ENCODE measurements at places on chromosomes 3 and 15.

GRCh38 chr3:188472336-188472735 is 318.4 kb downstream of the LPP start:
- DNase-seq = no peak

- DNase-seq = no peak
Measured at GRCh38 chr3:21543380-21544075, 207.5 kb downstream of the ZNF385D start.

DNA sequence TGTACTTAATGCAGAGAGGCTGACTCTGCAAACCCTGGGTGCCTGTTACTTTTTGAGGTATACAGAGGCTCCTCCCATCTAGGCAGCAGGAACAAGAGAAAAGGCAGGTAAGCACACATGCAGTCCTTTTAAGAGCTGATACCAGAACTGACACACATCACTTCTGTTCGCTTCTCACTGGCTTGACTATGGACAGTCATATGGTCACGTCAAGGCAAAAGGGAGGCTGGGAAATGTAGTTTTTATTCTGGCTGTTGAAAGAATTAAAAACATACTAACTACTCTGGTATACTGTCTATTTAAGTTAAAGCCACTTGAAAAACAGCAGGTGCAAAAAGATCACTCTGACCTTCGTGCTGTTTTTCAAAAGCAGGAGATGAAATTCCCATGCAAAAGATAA is 218.3 kb downstream of the CTNNB1 start:
- DNase-seq = no peak

DNA sequence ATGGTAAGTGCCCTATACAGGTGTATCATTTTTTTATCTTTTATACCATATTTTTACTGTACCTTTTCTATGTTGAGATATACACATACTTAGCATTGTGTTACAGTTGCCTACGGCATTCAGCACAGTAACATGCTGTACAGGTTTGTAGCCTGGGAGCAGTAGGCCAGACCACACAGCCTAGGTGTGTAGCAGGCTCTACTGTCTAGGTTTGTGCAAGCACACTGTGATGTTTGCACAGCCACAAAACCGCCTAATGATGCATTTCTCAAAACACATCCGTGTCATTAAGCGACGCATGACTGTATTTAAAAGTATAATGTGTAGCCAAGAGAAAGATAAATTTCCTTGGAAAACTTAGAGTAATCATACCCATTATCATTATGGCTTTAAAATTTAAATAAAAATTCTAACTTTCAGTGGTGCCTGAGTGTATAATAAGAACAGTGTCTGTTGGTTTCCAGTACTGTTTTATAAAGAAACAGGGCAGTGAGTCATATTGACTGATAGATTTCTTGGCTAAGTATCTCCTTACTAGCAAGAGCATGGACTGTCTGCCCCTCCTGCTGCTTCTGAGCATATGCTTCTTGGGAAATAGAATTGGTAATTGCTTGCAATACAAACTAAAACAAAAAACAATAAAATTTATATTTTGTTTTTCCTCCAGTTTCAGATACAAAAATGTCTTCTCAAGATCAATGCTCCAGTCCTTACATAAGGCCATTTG is 18.3 kb downstream of the CALML4 start:
- no peak for DNase-seq

DNA sequence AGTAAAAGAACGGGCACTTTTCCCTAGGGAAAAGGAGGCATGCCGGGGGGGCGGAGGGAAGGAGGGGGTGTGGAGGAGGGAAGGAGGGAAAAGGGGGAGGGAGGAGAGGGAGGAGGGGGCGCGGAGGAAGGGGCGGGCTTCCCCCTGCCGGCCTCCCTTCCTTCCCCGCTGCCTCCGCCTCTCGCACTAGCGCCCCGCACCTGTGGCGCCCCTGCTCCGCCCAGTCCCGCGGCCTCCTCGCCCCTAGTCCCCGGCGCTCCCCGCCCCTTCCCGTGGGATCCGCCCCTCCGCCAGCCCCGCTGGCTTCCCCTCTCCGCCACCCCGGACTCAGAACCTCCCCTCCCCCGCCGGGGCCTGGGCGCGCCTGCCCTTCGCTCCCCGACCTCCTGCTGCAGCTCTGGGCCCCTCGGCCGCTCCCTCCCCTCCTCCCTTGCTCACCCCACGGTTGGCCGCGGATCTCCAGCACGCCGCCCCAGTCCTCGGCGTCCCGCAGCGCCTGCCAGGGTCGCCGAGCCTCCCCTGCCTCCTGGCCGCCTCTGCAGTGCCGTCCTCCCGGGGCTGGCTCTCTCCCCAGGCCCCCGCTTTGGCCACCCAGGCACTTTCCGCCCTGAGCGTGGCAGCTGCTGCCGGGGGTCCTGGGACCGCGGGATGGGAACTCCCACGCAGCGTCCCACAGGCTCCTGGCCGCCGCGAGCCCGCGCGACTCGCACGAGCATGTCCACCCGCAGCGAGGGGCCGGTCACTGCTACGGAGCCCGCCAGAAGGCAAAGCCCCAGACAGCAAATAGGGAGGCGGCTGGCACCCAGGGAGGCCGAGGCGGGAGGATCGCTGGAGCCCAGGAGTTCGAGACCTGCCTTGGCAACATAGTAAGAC is 147.4 kb downstream of the TJP1 start:
- DNase-seq = peak; percentile 87

DNA sequence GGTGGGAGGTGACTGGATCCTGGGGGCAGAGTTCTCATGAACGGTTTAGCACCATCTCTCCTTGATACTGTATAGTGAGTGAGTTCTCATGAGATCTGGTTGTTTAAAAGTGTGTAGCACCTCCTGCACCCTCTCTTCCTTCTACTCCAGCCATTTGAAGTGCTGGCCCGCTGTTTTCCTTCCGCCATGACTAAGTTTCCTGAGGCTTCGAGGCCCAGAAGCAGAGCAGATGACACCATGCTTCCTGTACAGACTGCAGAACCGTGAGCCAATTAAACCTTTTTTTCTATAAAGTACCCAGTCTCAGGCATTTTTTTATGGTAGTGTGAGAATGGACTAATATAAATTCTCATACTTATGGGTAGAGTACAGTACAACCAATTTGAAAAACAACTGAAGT is 123.6 kb upstream of the BHLHE40 start:
- no peak for DNase-seq

DNA sequence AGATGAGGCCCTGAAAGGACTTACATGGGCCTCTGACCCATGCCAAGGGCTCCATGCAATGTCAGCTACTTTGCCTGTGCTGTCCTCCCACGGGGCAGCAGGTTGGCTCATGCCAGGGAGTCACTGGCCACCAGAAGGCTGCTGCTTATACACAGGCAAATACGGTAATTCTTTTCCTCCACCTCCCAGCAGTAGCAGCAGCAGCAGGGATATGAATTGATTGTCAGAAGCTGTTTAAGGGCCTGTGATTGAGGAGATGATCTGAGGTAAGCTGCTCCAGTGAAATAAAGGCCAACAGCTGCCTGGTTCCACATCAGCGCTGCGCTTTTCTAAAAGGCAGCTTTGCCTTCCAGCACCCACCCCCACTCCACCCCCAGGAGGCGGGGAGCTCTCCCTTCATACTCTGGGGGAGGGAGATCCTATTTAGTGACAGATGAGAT is 250.5 kb downstream of the SHQ1 start:
- no peak for DNase-seq

- no peak for DNase-seq
Measured at GRCh38 chr3:25566358-25566920, 98.3 kb downstream of the TOP2B start.

DNA sequence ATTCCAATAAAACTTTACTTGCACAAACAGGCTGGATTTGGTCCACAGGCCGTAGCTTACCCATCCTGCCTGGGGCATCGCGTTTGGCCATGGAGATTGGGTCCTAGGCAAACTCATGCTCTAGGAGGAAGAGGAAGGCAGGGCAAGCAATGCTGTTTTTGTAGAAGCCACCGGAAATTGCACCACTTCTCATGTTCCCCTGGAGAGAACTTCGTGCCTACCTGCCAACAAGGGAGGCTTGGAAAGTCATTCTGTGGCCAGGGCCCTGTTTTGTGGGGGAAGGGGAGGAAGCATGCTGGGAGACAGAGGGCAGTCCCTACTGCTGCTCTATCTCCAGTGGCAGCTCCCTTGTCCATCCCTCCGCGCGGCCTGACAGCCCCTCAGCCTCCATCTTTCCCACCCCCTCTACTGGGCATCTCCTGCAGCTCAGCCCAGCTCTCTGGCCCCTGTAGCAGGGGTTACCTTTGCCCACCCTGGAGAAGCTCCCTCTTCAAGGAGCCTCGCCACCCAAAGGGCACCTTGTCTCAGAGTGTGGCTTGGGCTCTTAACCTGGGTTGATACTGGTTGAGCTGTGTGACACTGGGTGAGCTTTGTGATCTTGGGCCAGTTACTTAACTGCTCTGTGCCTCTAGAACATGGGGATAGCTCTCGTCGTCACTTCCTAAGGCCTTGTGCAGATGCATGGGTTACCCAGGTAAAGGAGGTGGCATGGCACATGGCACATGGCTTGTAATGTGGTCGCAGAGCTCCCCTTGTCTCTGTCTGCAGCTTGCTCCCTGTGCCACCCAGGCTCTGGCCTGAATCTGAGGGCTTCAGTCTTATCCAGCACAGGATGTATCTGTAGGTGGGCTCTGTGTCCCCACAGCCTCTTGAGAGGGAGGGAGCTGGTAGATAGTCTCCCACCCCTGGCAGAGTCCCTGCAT is 6.1 kb downstream of the ABTB1 start:
- DNase-seq = no peak

DNA sequence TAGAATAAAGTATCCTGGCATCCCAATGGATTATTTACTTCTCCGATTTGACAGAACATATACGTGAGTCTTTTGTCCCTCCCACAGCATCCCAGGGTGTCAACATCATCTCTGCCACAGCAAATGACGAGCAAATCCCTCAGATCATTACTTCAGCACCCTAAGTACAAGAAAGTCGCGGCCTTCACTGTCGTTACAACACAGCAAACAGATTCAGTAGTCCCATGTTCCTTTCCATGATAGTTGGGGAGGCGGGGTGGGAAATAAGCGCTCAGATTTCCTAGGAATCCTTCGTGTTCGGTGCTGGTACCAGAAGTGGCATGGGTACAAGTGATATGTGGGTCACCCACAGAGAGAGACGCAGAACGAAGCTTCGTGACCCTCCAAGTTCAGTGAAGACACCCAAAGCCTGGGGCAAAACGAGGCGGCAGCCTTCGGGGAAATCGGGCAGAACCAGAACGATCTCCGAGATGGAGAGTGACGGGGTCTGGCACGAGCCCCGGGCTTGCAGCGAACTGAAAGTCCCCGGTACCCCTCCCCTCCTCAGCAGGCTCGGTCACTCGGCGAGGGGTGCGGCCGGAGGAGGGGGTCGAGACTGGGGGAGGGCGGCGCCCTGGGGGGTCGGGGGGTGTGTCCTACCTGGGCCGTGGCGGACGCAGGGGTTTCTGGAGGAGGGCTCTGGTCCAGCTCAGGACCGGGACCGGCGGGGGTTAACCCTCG is 619 bp downstream of the TTBK2 start:
- DNase-seq = no peak

- no peak for DNase-seq
Measured at GRCh38 chr3:103947062-103947461, 1419.6 kb upstream of the ALCAM start.

- no peak for DNase-seq
Measured at GRCh38 chr3:125386811-125387210, 11.7 kb upstream of the ZNF148 start.

GRCh38 chr15:70271422-70272088 is 173.8 kb upstream of the TLE3 start:
- DNase-seq = no peak

DNA sequence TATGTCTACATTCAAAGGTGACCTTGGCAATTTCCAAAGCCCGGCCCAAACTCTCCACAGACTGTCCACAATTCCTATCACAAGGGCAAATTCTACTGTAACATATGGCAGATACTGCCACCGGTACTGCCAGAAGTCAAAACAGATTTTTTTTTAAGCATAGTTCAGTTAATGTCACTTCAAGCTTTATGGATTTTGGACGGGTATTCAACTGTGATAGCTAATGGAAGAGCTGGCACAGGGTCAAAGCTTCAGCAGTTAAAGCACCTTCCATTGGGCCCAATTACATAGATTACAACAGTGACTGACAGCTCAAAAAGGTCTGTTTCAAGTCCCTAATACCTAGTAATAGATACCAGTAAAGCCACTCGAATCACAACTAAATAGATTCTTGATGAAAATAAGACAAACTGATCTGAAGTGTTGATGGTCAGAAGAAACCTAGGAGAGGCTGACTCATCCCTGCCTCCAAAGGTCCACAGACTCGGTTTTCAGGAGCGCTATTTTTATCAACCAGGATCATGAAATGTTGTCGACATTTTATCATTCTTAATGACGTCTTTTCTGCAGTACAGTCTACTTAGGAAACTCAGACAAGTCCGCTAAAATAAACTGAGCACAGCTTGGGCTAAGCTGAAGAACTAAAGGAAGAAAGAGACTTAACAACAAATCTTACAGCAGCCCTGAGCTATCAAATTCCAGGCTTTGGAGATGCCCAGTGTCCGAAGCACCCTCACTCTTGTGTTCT is 38.7 kb downstream of the ANXA2 start:
- DNase-seq = no peak

DNA sequence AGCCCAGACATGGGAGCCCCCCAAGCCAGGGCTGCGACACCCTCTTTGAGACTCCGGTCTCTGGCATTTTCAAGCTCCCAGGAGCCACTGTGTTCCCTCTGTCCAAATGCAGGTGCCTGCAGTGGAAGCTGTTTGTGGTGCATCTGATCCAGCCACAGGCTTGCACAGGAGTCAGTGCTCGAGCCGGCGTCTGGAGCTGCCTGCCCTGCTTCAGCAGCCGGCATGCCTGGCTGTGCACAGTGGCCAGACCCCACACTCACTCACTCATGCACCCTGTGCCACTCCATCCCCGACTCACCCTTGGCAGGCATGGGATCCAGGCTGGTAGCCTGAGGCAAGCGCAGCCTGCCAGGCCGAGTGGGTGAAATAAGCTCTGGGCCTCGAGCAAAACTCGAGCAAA is 555.0 kb upstream of the CCDC54 start:
- DNase-seq = no peak

GRCh38 chr3:133208184-133208583 is 170.0 kb downstream of the TMEM108 start:
- no peak for DNase-seq

DNA sequence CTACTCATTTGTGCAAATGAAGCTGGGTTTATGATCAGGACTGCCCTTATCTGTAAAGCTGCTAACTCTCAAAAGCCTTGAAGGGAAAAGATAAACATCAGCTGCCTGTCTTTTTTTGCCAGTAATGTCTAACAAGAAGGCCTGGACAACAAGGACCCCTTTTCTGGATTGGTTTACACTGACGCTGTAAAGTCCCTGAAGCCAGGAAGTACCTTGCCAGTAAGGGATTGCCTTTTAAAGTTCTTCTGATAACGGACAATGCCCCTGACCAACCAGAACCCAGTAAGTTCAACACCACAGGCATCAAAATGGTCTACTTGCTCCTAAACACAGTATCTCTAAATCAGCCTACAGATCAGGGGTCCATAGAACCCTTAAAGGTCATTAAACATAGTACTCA is 178.0 kb downstream of the PCCB start:
- DNase-seq = no peak

- peak; percentile 5 for DNase-seq
Measured at GRCh38 chr3:193190146-193190786, 50.8 kb upstream of the PLAAT1 start.

GRCh38 chr3:112847692-112848091 is 1.0 kb upstream of the CD200R1L start:
- DNase-seq = no peak

Measured in left colon (tissue), 2 donors.